Activated CD8-positive, alpha-beta memory T cell treated with anti-CD3 and anti-CD28 coated beads for 48 hours (primary cell): ENCODE measurements at places on chromosomes 12 and 14.
A peak's percentile ranks its signal among the peaks of the same experiment; 100 is the strongest.

DNA sequence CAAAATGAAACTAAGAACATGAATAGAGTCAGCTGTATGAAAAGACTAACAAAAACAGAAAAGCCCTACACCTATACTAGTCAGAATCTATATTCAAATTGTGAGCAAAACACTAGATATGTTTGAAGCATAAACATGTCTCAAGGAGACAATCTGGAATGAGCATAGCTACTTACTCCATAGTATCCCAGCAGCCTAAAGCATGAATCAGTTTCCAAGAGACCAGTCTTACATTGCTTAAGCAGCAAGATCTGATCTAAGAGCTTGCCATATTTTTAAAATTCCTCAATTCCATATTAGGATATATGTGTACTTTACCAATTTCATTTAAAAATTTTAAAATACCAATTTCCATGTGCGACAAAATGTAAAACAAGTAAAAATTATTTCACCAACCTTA lies 7.7 kb downstream of the CAPS2 start:
- no peak for DNase-seq

- no peak for DNase-seq
Observed at GRCh38 chr12:131620520-131620919, 90.4 kb upstream of the SFSWAP start.

- no peak for DNase-seq
Observed at GRCh38 chr12:118374909-118375308, 1.4 kb upstream of the SUDS3 start.

GRCh38 chr12:108856428-108857157 lies 790 bp downstream of the SSH1 start:
- peak; percentile 31 for DNase-seq

DNA sequence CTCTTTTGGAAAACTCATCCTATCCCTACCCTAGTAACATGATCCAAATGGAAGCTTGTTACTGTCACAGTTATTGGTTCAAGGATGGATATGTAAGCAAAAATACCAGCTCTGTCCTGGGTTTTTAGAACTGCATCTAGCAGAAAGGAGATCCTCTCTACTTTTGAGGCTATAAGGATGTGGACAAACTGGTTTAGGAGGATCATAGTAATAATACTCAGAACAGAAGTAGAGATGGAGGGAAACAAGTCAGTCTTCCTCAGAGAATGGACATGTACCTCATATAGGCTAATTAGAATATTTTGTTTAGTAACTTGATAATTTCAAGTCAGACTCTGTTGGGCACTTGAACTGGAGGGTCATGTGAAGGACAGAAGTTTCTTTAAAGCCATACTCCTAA lies 26.6 kb downstream of the FUT8 start:
- DNase-seq = no peak

- DNase-seq = no peak
Observed at GRCh38 chr14:54823757-54824549, 78.7 kb downstream of the GCH1 start.

DNA sequence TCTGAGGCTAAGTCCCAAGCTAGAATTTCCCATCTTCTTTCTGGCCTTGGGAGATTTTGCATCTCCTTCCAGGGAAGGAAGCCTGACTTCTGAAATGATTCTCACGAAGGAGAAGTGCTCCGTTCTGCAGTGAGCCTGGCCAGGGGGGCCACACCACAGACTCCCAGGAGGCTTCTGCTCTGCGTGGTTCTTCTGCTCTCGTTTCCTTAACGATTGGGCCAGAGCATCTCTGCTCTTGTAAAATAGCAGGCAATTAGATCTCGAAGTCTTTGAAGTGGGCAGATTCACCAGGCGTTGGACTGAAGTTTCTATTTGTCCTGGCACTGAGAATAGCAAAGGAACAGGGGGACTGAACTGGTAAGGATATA lies 6.7 kb upstream of the BATF start:
- no peak for DNase-seq

- no peak for DNase-seq
Observed at GRCh38 chr12:104480826-104481440, 24.2 kb downstream of the CHST11 start.

DNA sequence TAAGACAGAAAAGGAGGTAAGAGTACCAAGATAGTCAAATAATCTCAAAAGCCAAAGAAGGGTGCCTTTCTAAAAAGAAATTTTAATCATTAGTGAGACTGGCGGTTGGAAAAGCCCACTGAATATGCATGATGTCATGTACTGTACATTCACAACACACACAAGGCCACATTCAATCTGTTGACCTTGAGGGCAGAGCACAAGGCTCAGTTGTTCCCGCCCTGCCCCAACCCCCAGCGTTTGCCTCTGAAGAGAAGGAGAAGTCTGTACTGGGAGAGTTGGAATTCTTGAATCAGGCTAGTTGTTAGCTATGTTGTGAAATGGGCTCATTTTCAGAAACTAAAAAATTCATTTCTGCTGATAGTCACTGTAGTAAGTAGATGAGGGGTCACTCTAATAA lies 50.2 kb upstream of the NID2 start:
- DNase-seq = no peak

DNA sequence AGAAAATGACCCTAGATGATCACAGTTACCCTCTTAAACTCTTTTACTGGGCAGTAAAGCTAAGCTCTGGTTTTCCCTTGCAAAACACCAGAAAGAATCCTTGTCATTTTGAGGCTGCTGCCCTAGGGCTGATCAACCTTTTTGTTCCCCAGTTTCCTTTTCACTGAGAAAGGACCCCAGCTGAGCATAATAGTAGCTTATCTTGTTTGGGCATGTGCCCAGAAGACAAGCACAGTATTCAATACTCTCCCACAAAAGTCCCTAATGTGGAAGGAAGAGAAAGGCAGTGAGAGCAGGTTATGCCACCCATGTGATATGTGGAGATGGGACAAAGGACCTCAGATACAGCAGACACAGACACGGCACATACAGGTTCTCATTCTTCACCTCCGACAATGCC lies 332.6 kb upstream of the TMPO start:
- no peak for DNase-seq

GRCh38 chr12:53602176-53602864 lies 23.9 kb downstream of the ATF7 start:
- DNase-seq = no peak

DNA sequence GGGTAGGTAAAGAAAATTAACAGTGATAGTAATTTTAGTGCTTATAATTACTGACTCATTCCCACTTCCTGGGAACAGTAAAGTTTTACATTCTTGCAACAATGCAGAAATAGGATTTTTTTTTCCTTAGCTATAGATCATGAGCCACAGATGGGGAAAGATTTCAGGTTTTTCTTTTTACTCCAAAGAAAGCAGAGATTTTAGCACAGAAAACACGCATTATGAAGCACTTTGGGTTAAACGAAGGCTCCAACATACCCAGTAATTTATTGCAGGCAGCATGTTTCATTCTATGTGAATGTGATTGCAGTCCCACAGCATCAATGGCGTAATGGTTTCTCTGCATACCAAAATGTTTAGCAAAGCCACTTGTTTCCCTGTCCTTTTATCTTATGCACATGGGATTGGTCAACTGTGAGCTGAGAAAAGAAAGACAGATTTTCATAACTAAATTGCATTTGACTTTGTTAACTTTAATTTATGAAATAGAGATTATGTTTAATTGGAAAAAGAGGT lies 124.6 kb upstream of the E2F7 start:
- no peak for DNase-seq

DNA sequence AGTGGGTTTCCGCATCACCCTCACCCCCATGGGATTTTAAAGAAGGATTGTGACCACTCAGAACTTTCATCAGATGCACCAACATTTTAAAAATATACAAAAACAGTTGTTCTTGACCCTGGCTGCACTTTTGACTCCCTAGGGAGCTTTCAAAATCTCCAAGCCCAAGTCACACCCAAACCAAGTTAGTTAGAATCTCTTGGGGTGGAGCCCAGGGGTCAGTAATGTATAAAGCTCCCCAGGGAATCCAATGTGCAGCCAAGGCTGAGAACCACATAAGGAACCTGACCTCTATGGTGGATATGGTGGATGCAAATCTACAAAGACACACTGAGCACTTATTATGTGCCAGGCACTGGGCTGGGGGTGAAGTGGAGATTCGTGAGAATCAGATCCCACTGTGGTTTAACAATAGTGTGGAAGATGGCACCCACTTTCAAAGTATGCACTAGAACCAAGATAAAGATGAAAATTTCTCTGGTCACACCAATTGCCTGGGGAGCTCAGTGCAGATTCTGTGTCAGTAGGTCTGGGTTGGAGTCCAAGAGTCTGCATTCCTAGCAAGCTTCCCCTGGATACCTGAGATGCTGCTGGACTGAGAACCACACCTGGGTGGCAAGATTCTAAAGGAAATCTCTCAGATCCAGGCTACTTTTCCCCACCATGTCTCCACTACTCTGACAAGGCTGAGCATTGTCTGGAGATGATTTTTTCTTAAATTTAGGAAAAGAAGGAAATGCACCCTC lies 18.9 kb upstream of the CMKLR1 start:
- no peak for DNase-seq
